ENCODE measurements at places on chromosomes 5 and 9. TPM values are rescaled to one million over a fixed set of nuclear protein-coding genes. Genes with fewer than 3 reads are reported as not detected.

SH3TC2 gene
- total RNA-seq: 3.7 TPM

MYORG gene
- 4.5 TPM for total RNA-seq

WDR36 gene
- 21.3 TPM for total RNA-seq

PCDHGB3 gene
- 6.1 TPM for total RNA-seq

SHC3 gene
- 0.49 TPM for total RNA-seq

ACOT12 gene
- total RNA-seq: 1.1 TPM

PTPRD gene
- 1.7 TPM for total RNA-seq

PCDHA4 gene
- total RNA-seq: not detected

FOXD4 gene
- not detected for total RNA-seq

OLFM1 gene
- 9.6 TPM for total RNA-seq

CYSRT1 gene
- total RNA-seq: 64.7 TPM

ADAMTSL2 gene
- 0.08 TPM for total RNA-seq

ABCA1 gene
- total RNA-seq: 60.7 TPM

ADAM19 gene
- 1.7 TPM for total RNA-seq

ITK gene
- 3.1 TPM for total RNA-seq

MEIKIN gene
- not detected for total RNA-seq

TEX48 gene
- not detected for total RNA-seq

SPINK5 gene
- 369 TPM for total RNA-seq

CSF2 gene
- total RNA-seq: not detected

ORM2 gene
- not detected for total RNA-seq

CTSV gene
- total RNA-seq: 125 TPM

UNC5A gene
- total RNA-seq: not detected

LRRC14B gene
- not detected for total RNA-seq

DRD1 gene
- 0.06 TPM for total RNA-seq

NNT gene
- total RNA-seq: 34.2 TPM

TGFBI gene
- total RNA-seq: 829 TPM

LCN2 gene
- 6.7 TPM for total RNA-seq

RAPGEF1 gene
- total RNA-seq: 70.8 TPM

GRM6 gene
- not detected for total RNA-seq

BAAT gene
- total RNA-seq: not detected

GKAP1 gene
- total RNA-seq: 4.5 TPM
